Spinal cord (tissue), 10 donors: ENCODE measurements at places on chromosomes 16 and 17. TPM values are rescaled to one million over a fixed set of nuclear protein-coding genes. Genes with fewer than 3 reads are reported as not detected.

- H3K4me1 ChIP-seq = no peaks in the 10 kb centered on the region
- H3K27me3 ChIP-seq = no peaks in the 10 kb centered on the region
- no peak overlapping the region for H3K27ac ChIP-seq
- no peak for DNase-seq
- H3K36me3 ChIP-seq = no peaks in the 10 kb centered on the region
Measured at GRCh38 chr17:27109346-27109745, 184.6 kb upstream of the WSB1 start.

The CMTM2 gene
- polyA plus RNA-seq = 0.48 TPM

GRCh38 chr16:2716948-2717347, 3.1 kb downstream of the PRSS27 start:
- DNase-seq = no peak
- H3K27ac ChIP-seq = no peak overlapping the region
- peaks cover 30% of the 10 kb centered on the region for H3K4me1 ChIP-seq
- H3K4me3 ChIP-seq = no peak overlapping the region
- H3K36me3 ChIP-seq = peaks cover 43% of the 10 kb centered on the region

GRCh38 chr16:71262391-71262790, 26.8 kb downstream of the CMTR2 start:
- H3K4me3 ChIP-seq = no peak overlapping the region
- no peaks in the 10 kb centered on the region for H3K27me3 ChIP-seq
- H3K4me1 ChIP-seq = no peaks in the 10 kb centered on the region
- no peak for DNase-seq

The TBX21 gene
- polyA plus RNA-seq = 0.32 TPM

- H3K4me3 ChIP-seq = no peak overlapping the region
- no peak overlapping the region for H3K27ac ChIP-seq
- H3K4me1 ChIP-seq = peaks cover 64% of the 10 kb centered on the region
- DNase-seq = no peak
- H3K36me3 ChIP-seq = no peaks in the 10 kb centered on the region
Measured at GRCh38 chr17:29046473-29046839, 3.5 kb downstream of the PIPOX start.

- peaks cover 10% of the 10 kb centered on the region for H3K36me3 ChIP-seq
- H3K27me3 ChIP-seq = no peaks in the 10 kb centered on the region
- DNase-seq = no peak
- H3K4me1 ChIP-seq = peaks cover 47% of the 10 kb centered on the region
Measured at GRCh38 chr16:12094537-12095265, 118.2 kb downstream of the SNX29 start.

The CACNG3 gene
- 18.3 TPM for polyA plus RNA-seq

DNA sequence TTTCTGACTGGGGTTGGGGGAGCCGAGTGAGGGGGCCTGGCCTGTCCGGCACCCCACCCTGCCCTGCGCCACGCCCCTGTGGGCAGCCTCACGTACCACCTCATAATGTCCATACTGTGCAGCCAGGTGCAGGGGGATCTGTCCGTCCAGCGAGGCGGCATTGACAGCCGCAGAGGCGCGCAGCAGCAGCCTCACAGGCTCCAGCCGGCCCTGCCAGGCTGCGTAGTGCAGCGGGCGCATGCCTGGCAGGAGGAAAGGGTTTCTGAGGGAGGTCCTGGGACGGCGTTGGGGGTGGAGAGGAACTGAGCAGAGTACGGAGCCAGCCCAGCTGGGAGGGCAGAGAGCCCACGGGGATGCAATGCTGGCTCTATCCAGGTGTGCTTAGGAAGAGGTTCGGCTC, 8.4 kb downstream of the CASKIN2 start:
- no peak for DNase-seq
- H3K4me1 ChIP-seq = peaks cover 75% of the 10 kb centered on the region
- H3K27ac ChIP-seq = peak overlapping the region; percentile 86
- no peaks in the 10 kb centered on the region for H3K27me3 ChIP-seq

GRCh38 chr17:78991906-78992532, 12.3 kb upstream of the LGALS3BP start:
- peaks cover 14% of the 10 kb centered on the region for H3K4me1 ChIP-seq
- no peaks in the 10 kb centered on the region for H3K27me3 ChIP-seq
- H3K27ac ChIP-seq = no peak overlapping the region
- no peak overlapping the region for H3K4me3 ChIP-seq
- no peak for DNase-seq
- H3K36me3 ChIP-seq = peaks cover 71% of the 10 kb centered on the region
